ENCODE measurements at places on chromosomes 6 and 20.

GRCh38 chr6:20173833-20174792, 38.2 kb downstream of the MBOAT1 start:
- DNase-seq: no peak

DNA sequence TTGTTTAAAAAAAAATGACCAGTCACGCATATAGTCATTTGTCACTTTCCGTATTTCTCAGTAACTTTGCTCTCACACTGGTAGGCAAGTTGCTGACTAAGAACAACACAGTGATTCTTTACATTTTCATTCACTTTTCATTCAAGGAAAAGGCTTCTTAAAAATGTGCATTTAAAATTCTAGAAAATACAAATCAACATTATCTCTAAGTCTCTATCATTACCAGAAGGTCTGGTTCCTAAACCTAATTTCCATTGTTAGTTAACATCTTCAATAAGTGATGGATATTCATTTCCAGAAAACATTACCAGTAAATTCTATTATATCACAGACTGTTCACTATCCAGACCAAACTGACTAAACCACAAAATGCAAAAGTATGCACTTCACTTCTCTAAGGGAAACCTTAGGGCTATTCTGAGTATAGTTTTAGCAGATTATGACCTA, 115.3 kb downstream of the AHI1 start:
- DNase-seq: no peak

DNA sequence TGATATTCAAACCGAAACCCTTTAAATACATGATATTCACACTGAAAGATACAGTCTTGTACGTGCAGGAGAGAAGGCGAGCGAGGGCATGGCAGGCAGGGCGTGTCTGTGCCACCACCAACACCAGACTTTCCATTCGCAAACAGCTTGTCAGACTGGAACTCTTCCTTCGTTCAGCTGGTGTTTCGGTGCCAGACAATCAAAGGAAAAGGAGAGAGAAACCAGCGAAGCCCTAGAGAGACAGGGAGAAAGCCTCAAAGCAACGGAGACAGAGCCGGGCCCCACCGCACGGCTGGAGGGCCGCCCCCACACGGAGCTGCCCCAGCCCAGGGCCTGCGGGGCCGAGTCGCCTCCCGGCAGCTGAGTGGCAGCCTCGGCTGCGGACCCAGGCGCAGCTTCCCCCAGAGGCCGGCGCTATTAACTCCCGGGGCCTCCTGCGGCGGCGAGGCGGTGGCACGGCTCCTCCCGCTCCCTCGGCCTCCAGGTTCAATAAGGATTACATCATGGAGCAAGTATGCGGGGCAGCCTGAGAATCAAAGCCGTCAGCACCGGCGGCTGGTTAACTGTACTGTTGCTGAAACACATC, 32.1 kb upstream of the NR2E1 start:
- no peak for DNase-seq

- no peak for DNase-seq
Measured at GRCh38 chr6:6331393-6331792, 10.9 kb upstream of the F13A1 start.

DNA sequence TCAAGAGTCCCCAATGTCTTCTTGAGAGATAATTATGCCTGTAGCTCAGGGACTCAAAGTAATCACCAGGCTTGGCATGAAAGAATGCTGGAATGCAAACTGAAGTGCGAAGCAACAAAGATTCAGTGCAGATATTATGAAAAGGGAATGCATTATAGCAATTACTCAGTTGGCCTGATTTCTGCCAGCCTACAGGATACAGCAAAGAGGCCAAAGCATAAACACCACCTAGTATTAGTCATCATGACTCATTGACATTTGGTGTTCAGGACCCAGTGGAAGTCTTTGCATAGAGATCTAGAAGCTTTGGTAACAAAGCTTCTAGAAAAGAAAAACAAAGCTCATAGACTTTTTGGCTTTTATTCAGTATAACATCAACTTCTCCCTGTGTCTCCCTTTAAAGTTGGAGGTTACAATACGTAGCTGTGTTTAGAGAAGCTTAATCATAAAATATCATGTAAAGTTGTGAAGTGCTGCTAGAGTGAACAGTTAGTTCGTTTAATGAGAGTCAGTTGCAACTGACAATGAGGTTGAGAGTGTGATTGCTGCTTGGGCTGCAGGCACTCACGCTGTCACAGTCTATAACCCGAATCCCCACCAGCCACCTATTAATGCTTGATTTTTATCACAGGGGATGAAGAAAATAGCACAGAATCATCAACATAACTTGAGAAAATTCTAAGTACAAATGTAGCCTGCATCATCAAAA, 932.7 kb downstream of the TFAP2A start:
- DNase-seq: no peak

- DNase-seq: no peak
Measured at GRCh38 chr6:133937909-133938308, 15.1 kb upstream of the TBPL1 start.

- DNase-seq: no peak
Measured at GRCh38 chr20:64232794-64233193, 22.8 kb upstream of the PCMTD2 start.

- no peak for DNase-seq
Measured at GRCh38 chr20:25669826-25670422, 26.7 kb downstream of the ZNF337 start.

DNA sequence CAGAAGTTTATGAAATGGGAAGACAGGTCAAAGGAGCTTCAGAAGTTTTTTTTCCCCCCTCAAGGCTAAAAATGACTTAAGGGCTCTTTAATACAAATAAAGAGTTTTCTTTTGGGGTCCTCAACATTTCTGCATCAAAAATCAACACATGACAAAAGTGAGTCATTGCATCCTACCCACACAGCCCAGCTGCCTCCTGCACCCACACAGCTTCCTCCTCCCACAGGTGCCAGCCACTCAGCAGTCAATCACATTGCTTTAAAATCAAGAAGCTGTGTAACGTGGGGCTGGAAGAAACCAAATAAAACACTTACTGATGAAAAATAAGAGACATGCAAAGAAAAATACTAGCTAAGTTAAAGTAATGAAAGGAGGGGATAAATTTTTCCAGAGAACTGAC, 68.5 kb downstream of the MAP3K5 start:
- DNase-seq: peak; percentile 31

DNA sequence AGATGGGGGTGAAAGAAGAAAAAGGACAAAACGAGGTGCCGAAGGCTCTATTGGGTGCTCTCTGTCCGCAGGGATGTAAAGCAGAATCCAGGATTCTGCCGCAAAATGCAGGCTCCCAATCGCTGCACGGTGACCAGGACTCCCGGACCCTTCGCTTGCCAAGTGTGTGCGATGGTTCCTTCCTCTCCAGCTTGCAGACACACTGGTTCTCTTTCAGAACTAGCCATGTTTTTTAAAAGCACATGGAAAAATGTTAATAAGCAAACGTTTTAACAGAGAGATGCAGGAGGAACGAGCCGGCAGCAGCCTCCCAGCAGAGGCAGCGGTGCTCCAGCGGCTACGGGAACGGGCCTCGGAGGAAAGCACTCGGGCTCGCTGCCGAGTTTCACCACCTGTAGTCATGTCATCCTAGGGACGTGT, 59.6 kb downstream of the ZNF831 start:
- no peak for DNase-seq

DNA sequence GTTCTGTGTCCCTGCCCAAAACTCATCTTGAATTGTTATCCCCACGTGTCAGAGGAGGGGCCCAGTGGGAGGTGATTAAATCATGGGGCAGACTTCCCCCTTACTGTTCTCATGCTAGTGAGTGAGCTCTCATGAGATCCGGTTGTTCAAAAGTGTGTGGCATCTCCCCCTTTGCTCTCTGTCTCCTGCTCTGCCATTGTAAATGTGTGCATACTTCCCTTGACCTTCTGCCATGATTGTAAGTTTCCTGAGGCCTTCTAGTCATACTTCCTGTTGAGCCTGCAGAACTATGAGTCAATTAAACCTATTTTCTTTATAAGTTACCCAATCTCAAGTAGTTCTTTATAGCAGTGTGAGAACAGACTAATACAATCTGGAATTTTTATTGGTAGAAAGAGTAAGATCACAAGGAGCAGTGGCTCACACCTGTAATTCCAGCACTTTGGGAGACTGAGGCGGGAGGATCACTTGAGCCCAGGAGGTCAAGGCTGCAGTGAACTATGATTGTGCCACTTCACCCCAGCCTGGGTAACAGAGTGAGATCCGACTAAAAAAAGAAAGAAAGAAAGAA, 47.1 kb upstream of the SLC22A16 start:
- no peak for DNase-seq

DNA sequence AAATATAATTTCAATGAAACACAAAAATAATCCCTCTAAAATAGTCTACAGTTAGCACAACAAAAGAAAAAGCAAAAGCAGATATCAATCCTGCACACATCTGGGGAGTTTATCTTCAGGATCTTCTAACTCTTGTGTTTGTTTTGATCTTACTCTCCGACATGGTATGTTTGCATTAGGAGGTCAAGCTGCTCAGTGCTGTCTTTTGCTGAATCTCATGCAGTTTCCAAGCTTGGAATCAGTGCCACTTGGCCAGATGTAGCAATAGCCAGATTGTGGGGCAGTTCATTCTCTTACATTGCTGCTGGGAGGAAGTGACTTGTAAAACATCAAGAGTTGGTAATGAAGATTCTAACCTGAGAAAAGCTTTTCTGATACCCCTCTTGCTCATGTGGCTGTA, 29.5 kb downstream of the RIOK1 start:
- no peak for DNase-seq

DNA sequence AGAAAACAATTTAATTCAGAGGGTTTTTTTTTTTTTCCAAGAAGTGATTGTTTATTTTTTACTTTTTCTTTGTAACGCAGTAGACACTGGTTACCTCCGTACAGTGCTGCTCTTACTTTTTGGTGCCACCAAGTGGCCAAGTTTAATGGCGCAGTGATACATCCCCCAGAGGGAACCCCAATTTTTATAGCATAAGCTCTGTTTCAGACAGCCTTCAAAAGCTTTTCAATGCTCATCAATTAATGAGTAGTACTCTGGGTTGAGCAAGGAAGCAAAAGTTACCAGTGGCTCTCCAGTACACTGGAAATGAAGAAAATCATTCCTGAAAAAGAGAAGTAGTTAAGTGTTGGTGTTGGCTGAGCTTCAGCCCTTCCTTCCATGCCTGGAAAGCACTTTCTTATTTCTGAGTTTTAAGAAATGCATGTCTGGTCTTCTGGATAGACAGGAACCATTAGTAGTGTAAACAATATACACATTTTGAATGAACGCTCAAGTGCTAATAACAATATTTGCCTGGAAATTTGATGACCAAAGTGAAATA, 129.1 kb upstream of the SMLR1 start:
- peak; percentile 44 for DNase-seq

DNA sequence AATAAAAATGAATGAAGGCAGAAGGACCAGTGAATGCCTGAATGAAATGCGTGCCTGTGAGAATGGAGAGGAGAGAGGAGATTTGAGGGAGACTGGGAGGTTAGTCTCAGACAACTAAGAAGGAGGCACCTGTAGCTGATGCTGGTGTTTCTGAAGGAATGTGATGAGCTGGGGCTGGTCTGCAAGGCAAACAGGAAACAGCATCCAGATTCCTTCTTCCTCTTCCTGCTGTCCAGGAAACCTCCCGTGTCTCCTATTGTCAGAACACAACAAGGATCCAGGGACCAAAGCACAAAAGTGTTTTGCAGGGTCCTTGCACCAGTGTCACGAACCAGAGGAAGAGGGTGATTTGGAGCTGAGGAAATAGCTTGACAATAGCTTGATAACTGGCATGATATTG, 50.4 kb upstream of the TAB2 start:
- no peak for DNase-seq

- no peak for DNase-seq
Measured at GRCh38 chr20:5715071-5715841, 34.9 kb upstream of the SHLD1 start.

DNA sequence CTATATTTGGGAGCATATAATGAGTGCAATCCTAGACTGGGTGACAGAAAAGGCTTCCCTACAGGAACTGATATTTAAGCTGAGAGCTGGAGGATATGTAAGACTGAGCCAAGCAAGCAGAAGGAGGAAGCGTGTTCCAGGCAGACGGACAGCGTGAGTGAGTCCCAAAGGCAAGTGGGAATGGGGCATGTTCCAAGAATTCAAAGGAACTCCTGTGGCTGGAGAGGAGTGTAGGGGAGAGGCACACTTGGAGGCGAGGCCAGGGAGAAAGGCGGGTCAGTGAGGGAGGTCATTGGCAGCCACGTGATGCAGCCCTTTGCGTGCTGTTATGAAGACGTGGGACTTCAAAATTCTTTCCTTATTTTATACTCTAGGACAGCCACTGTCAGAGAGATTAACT, 27.9 kb upstream of the SGK1 start:
- DNase-seq: no peak

- no peak for DNase-seq
Measured at GRCh38 chr6:71510057-71510713, 221.6 kb downstream of the OGFRL1 start.

- no peak for DNase-seq
Measured at GRCh38 chr20:58603721-58604120, 47.4 kb upstream of the STX16 start.

DNA sequence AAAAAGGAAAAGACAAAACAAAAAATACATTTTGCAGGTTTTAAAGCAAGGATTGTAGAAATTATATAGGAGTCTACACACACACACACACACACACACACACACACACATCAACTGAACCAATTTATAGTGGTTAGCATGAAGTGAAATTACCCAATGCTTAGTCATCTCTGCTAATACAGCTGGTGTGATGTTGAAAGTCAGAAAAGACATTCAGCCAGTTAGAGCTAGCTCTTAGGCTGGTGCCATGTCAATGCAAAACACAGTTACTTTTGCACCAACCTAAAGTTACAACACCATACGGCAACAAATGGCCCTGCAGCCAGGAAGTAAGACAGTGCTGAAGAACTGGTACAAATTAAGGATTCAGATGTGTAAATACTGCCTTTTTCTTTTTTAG, 15.2 kb downstream of the FAM210B start:
- no peak for DNase-seq

GRCh38 chr6:45786355-45786781, 229.3 kb downstream of the CLIC5 start:
- no peak for DNase-seq

GRCh38 chr20:7196481-7196880, 429.0 kb downstream of the BMP2 start:
- DNase-seq: no peak

DNA sequence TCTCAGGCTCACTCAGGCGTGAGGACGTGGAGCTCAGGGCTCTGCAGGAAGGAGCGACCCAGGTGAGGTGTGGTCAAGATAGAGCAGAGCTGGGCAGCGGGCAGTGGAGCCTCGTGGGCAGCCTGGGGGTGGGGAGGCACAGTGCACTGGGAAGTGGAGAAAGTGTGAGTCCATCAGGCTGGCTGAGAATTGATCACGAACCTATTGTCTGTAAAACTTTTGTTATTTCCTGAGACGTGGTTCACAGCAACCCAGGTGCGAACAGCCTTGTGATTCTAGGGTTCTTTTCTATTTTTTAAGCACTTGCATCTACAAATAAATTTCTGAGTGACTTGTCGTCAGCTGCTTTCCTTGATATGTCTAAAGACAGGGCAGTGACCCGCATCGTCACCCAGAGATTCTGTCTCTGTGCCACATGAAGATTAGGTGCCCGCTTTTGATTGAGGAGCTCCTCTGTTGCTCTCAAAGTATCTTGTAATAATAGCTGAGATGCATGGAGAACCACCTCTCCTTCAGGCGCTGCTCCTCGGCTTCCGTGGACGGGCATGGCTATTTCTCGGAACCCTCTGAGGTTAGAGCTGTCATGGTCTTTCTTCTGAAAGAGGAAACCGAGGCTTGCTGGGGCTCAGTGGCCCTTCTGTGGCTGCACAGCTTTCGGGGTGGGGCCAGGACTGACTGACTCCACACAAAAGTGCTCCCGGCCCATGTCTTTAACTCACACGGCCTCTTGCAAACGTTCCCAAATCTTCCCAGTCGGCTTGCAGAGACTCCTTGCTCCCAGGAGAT, 662 bp upstream of the CCR6 start:
- DNase-seq: no peak

- DNase-seq: no peak
Measured at GRCh38 chr20:8216375-8217200, 84.5 kb downstream of the PLCB1 start.

All from stimulated activated CD8-positive, alpha-beta memory T cell treated with anti-CD3 and anti-CD28 coated beads, Interleukin-15, amount 100 ng/mL, for 4 hours (primary cell).